Putamen (tissue), 1 donor: ENCODE measurements at places on chromosomes 11 and 22.

DNA sequence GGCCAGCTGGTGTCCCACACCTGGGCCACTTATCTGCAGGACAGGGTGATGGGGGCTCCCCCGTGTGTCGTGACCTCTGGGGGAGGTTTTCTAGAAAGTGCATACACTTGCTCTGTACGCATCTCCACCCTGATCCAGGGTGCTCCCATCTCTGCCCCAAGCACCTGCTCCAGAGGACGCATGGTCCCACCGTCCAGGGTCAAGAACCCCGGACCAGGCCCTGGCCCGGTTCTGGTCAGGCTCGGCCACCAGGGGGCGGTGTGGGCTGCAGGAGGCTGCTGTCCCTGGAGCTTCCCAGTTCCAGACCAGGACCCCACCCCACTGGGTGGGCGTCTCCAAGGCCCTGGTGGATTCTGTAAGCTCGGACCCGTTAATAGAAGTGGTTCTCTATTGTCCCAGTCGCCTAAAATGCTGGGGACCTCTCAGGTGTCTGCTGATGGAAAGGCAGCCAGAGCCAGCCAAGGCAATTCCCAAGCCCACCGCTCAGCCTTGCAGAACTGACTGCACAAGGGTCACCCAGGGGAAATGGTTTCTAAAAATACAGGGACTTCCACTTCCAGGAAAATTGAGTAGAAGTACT lies 34.7 kb upstream of the SEPTIN5 start:
- no peak for DNase-seq

DNA sequence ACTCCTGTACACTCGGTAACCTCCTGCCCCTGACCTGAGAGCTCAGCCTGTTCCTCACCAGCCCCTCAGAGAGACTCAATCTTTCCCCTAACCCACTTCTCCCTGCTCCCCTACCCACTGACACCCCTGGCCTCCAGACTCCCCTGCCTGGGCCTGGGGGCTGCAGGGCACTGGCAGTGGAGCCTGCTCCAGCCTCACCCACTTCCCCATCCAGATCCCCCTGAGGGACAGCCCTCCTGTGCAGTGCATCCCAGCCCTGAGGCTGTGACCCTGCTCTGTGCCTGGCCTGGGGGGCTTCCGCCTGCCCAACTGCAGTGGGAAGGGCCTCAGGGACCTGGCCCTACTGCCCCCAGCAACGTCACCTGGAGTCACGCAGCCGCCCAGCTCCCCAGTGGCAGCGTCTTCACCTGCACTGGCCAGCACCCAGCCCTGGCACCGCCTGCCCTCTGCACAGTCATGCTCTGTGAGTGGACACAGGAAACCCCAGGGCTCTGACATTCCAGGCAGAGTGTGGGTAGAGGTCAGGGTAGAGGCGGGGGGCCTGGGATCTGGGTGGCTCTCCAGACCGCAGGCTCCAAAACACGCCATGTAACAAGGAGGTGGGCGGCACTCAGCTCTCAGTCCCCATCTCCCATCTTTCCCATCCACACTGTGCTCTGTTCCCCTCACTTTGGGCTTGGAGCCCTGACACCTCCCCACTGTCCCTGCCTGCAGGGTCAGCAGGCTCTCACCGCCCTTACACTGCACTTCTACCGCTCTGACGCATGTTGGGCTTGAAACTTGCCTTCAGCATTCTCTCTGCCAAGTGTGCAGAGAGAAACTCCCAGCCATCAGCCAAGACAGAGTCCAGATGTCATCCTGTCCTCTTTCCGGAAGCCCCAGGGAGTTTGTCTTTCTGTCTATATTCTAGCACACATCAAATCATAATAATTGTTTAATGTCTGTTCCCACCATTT lies 5.1 kb downstream of the VSIG10L2 start:
- DNase-seq = no peak

- no peak for DNase-seq
Measured at GRCh38 chr11:128593281-128593680, 5.9 kb upstream of the ETS1 start.

GRCh38 chr11:111397034-111397433 lies 18.0 kb upstream of the POU2AF1 start:
- no peak for DNase-seq

DNA sequence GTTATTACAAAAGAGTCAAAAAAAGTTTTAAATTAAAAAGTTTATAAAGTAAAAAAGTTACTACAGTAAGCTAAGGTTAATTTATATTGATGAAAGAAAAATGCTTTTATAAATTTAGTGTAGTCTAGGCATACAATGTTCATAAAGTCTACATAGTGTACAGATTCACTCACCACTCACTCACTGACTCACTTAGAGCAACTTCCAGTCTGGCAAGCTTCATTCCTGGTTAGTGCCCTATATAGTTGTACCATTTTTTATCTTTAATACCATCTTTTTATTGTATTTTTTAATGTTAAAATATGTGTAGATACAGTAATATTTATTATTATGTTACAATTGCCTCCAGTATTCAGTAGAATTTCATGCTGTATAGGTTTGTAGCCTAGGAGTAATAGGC lies 2.6 kb upstream of the MMP10 start:
- DNase-seq = no peak

GRCh38 chr11:74696939-74697675 lies 34.1 kb downstream of the CHRDL2 start:
- no peak for DNase-seq
